Activated T-helper 2 cell treated with anti-CD3 and anti-CD28 coated beads, Interferon-gamma antibody, Interleukin-2, Interleukin-4, amounts not matched to agents 10 μg/mL and 5 μg/mL and 100 μg/mL, durations not matched to agents 14 hours and 24 hours and 36 hours (primary cell): ENCODE measurements at places on chromosomes 12 and 14.
A peak's percentile ranks its signal among the peaks of the same experiment; 100 is the strongest.

- H3K27ac ChIP-seq = no peak overlapping the region
- H3K4me1 ChIP-seq = peaks cover 15% of the 10 kb centered on the region
- no peaks in the 10 kb centered on the region for H3K36me3 ChIP-seq
- H3K27me3 ChIP-seq = peaks cover 4% of the 10 kb centered on the region
- no peak for DNase-seq
Measured at GRCh38 chr12:94760786-94761185, 110.4 kb upstream of the TMCC3 start.

- H3K36me3 ChIP-seq = peaks cover 33% of the 10 kb centered on the region
- peak overlapping the region; percentile 92 for H3K4me3 ChIP-seq
- peaks cover 12% of the 10 kb centered on the region for H3K4me1 ChIP-seq
- DNase-seq = peak; percentile 80
Measured at GRCh38 chr12:49188201-49188915, 522 bp downstream of the TUBA1A start.

DNA sequence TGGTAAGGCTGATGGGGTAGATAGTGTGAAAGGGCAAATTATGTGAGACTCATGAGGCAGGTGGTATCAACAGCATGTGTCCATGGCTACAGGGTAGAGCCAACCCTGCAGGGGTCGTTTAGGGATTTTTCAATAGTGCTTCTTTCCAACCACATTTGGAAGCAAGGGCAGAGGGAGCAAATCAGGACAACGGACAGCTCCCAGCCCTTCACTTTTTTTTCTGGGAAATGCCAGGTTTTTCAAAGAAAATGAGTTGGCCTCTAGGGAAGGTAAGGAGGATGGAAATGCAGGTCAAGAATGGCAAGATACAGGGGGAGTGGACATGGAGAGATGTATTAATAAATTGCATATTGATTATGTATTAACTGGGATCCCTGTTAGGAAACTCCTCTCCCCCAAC, 4.9 kb upstream of the CMA1 start:
- H3K27ac ChIP-seq = no peak overlapping the region
- H3K27me3 ChIP-seq = peaks cover 21% of the 10 kb centered on the region
- H3K4me1 ChIP-seq = peaks cover 10% of the 10 kb centered on the region
- no peak overlapping the region for H3K4me3 ChIP-seq

GRCh38 chr14:22837750-22838538, 1.6 kb downstream of the MMP14 start:
- peaks cover 21% of the 10 kb centered on the region for H3K27me3 ChIP-seq
- H3K36me3 ChIP-seq = peaks cover 39% of the 10 kb centered on the region
- H3K4me1 ChIP-seq = peaks cover 3% of the 10 kb centered on the region
- DNase-seq = no peak

- peaks cover 29% of the 10 kb centered on the region for H3K4me1 ChIP-seq
- no peaks in the 10 kb centered on the region for H3K36me3 ChIP-seq
- no peaks in the 10 kb centered on the region for H3K27me3 ChIP-seq
- no peak for DNase-seq
Measured at GRCh38 chr14:65329911-65330310, 82.6 kb upstream of the FUT8 start.
